Vagina (tissue), 2 donors: ENCODE measurements at places on chromosomes 11 and 22. TPM values are rescaled to one million over a fixed set of nuclear protein-coding genes. Genes with fewer than 3 reads are reported as not detected.

DNA sequence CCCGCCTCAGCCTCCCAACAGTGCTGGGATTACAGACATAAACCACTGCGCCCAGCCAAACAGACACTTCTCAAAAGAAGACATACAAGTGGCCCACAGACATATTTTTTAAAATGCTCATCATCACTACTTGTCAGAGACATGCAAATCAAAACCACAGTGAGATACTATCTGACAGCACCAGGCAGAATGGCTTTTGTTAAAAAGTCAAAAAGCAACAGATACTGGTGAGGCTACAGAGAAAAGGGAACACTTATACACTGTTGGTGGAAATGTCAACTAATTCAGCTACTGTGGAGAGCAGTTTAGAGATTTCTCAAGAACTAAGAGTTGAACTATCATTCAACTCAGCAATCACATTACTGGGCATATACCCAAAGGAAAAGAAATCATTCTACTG lies 67.0 kb downstream of the ARHGAP20 start:
- no peaks in the 10 kb centered on the region for H3K4me1 ChIP-seq
- no peak for DNase-seq
- no peaks in the 10 kb centered on the region for H3K36me3 ChIP-seq
- no peak overlapping the region for H3K4me3 ChIP-seq

The HNRNPUL2 gene
- 30.7 TPM for total RNA-seq

GRCh38 chr11:116173941-116174911 lies 598.6 kb downstream of the BUD13 start:
- H3K27ac ChIP-seq: no peak overlapping the region
- H3K27me3 ChIP-seq: no peaks in the 10 kb centered on the region
- no peaks in the 10 kb centered on the region for H3K4me1 ChIP-seq

DNA sequence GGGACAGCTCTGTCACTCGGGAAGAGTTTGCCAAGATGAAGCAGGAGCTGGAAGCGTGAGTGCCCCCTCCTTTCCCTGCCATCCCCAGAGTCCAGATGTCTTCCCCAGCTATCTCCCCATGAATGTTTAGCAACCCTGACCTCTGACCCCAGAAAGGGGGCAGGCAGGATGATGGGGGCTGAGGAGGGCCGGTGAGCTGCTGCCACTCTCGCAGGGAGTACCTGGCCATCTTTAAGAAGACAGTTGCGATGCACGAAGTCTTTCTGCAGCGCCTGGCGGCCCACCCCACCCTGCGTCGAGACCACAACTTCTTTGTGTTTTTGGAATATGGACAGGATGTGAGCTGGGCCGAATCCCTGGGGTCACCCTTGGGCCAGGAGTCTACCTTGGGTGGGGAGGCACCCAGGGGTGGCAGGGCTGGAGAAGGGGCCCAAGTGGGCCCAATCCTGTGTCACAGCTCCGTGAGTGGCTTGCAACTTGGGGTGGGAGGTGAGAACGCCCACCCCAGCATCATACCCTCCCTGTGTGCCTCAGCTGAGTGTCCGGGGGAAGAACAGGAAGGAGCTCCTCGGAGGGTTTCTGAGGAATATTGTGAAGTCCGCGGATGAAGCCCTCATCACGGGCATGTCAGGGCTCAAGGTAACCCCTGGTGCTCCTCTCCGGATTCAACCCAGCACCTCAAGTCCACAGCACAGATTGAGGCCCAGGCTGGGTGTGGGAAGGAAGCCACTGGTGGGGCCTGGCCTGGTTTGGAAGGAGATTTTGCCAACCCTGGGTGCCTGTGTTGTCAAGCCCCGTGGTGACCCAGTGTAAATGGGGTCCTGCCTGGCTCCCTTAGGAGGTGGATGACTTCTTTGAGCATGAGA lies 7.5 kb downstream of the CFL1 start:
- peaks cover 4% of the 10 kb centered on the region for H3K4me1 ChIP-seq
- no peaks in the 10 kb centered on the region for H3K27me3 ChIP-seq
- H3K27ac ChIP-seq: no peak overlapping the region
- H3K4me3 ChIP-seq: no peak overlapping the region
- H3K36me3 ChIP-seq: peaks cover 41% of the 10 kb centered on the region
- DNase-seq: no peak

The FXYD6 gene
- 75.4 TPM for total RNA-seq

GRCh38 chr11:27088353-27088752 lies 47.7 kb downstream of the BBOX1 start:
- H3K27me3 ChIP-seq: no peaks in the 10 kb centered on the region
- no peaks in the 10 kb centered on the region for H3K36me3 ChIP-seq
- no peak for DNase-seq
- H3K4me3 ChIP-seq: no peak overlapping the region
- peaks cover 35% of the 10 kb centered on the region for H3K4me1 ChIP-seq

DNA sequence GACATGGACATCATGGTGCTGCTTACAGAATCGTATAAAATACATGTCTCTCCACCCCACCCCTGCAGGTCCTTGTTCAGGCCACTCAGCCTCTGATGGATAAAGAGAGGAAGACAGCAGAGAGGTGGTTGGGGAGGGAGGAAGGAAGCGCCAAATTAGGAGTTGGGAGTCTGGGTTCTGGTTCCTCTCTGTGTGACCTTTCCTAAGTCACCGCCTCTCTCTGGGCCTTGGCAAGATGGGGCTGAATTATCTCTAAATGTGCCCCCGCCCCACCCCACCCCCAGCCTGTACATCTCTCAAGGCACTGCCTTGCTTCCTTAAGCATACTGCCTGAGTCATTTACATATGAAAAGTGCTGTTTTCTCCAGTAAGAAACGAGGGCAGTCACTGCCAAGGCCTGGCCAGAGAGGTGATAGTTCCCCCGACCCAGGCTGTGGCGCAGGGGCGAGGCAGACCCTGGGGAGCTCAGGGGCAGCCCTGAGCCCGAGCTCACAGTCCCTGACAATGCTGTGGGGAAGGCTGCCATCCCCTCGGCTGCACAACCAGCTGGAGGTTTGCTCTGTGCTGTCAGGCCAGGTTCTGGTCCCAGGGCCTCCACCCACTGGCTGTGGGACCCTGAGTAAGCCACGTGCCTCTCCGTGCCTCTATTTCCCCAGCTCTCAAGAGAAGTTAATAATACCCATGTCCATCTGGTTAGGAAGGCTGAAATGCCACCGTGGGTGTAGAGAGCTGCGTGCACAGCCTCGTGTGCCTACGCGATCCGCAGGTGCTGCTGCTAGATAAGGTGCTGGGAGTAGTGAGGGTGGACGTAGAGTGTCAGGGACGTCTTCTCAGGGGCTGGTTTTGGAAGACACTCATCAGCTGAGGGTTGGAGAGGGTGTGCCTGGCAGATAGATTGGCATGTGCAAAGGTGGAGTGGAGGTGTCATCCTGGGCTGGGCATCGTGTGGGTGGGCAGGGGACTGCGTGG lies 55.3 kb downstream of the CACNA1I start:
- H3K27me3 ChIP-seq: no peaks in the 10 kb centered on the region
- no peak overlapping the region for H3K27ac ChIP-seq
- H3K4me3 ChIP-seq: no peak overlapping the region
- H3K4me1 ChIP-seq: no peaks in the 10 kb centered on the region

DNA sequence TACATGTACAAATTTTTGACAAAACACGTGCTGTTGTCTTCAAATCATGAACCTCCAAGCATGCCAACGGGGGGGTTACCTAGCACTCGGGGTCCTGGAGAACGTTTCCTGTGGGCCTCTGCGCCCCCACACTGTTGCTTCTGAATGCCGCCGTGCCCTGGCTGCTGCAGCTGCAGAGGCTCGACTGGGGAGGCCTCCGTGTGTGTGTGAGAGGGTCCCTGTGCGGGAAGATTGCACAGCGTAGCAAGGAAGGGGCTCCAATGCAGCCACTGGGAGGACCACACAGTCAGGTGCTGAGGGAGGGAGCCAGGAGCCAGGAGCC lies 1322.2 kb downstream of the TBC1D22A start:
- H3K4me1 ChIP-seq: peaks cover 10% of the 10 kb centered on the region
- no peak overlapping the region for H3K27ac ChIP-seq
- no peaks in the 10 kb centered on the region for H3K27me3 ChIP-seq
- H3K36me3 ChIP-seq: no peaks in the 10 kb centered on the region

DNA sequence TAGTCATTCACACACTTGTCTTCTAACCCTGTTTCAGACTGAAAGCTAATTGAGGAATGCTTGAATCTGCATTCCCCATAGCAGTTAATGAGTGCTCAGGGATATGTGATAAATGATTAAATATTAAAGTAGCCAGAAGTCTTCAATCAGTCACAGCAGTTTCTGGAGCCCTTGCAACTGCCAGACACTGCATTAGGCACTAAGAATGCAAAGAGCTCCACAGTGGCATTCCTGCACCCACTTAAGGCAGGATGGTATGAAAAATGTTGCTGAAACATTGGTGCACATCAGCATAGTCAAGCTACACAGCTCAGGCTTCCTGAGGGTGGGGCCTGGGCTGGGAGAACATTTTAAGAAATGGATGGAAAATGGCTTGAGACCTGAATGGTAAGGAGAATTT lies 6.5 kb downstream of the DTX4 start:
- no peak for DNase-seq
- no peak overlapping the region for H3K4me3 ChIP-seq
- no peaks in the 10 kb centered on the region for H3K27me3 ChIP-seq
- H3K36me3 ChIP-seq: no peaks in the 10 kb centered on the region
- H3K4me1 ChIP-seq: peaks cover 13% of the 10 kb centered on the region
- no peak overlapping the region for H3K27ac ChIP-seq

The KRTAP5-9 gene
- total RNA-seq: not detected

The SCGB1A1 gene
- not detected for total RNA-seq

The CASP1 gene
- total RNA-seq: 23.3 TPM

The DCHS1 gene
- total RNA-seq: 28.7 TPM

DNA sequence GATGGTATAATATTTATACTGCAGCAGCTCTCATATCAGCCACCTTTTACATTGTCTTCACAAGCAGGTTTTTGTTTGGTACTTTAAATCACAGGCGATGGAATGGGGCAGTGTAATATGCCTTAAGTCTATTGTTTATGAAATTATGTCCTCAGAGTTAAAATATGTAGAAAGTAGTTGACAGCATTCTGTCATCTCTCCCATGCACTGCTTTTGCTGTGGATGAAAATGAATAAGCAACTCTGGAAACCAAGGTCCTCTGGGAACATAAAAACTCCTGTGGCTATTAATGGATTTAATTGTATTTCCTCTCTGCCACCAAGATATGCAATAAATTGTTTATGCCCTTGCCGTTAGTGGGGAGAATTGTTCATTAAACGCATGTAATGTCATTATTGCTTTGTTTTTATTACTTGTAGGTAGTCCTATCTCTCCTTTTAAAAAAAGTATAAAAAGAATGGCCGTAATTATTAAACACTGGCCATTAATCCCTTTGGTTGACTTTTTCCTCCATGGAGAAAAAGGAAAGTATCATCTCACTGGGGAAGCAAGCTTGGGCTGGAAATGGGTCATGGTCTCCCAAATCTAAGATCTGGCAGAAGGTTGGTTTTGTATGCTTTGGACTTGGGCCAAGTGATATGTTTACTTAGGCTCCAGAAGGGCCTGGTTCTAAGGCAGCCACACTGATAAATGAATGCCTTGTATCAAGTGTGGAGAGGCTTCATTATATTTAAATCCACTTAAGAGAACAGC lies 13.1 kb downstream of the PACS1 start:
- H3K27ac ChIP-seq: peak overlapping the region; percentile 63
- H3K36me3 ChIP-seq: no peaks in the 10 kb centered on the region
- H3K4me3 ChIP-seq: no peak overlapping the region

The SCGB1D1 gene
- total RNA-seq: not detected

- peak overlapping the region; percentile 96 for H3K27ac ChIP-seq
- peaks cover 58% of the 10 kb centered on the region for H3K4me1 ChIP-seq
- H3K27me3 ChIP-seq: no peaks in the 10 kb centered on the region
- H3K36me3 ChIP-seq: no peaks in the 10 kb centered on the region
- H3K4me3 ChIP-seq: peak overlapping the region; percentile 85
- DNase-seq: no peak
Observed at GRCh38 chr11:119338965-119339588, 1.6 kb downstream of the C1QTNF5 start.

The MS4A14 gene
- total RNA-seq: 1.7 TPM
